Heart right ventricle (tissue), 16 donors: ENCODE measurements at places on chromosomes 11 and 22.

DNA sequence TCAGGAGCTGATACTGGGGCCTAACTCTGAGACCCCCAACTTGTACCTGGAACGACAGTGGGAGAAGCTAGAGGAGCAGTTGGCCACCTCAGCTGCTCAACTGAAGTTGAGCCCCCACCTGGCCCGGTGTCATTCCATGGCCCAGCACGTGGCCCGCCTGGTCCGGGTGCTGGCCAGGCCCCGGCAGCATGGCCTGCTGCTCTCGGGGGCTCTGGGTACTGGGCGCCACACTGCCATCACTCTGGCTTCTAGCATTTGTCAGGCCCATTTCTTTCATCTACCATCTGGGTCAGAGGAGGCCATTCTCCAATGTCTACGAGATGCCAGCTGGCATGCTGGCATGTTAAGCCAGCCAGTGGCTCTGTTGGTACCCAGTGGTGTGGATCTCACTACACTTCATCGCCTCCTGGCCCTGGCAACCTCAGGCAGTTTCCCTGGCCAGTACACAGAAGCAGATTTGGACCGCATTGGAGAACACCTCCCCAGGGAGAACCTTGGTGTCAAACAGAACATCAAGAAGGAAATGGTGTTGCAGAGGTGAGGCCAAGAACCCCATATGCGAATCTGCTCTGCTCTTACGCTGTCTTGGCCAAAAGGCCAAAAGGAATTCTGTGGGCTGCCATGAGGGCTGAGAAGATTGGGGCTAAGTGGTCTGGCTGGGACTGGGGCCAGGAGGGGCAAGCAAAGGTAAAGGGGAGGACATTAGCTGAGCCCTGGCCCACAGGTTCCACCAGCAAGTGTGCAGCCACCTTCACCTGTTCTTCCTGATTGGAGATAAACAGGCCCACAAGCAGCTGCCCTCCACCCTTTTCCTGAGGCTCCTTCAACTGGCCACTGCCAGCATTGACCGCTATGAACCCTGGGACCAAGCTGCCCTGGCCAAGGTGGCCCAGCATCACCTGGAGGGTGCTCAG is 45.4 kb downstream of the RRP8 start:
- H3K4me1 ChIP-seq: no peaks in the 10 kb centered on the region
- no peaks in the 10 kb centered on the region for H3K27me3 ChIP-seq
- no peak overlapping the region for H3K27ac ChIP-seq
- H3K36me3 ChIP-seq: no peaks in the 10 kb centered on the region
- no peak overlapping the region for H3K4me3 ChIP-seq
- DNase-seq: peak; percentile 33

GRCh38 chr11:84819128-84819527 is 808.0 kb downstream of the DLG2 start:
- DNase-seq: no peak
- H3K27ac ChIP-seq: no peak overlapping the region
- H3K27me3 ChIP-seq: no peaks in the 10 kb centered on the region
- H3K4me3 ChIP-seq: no peak overlapping the region
- H3K4me1 ChIP-seq: peaks cover 7% of the 10 kb centered on the region

DNA sequence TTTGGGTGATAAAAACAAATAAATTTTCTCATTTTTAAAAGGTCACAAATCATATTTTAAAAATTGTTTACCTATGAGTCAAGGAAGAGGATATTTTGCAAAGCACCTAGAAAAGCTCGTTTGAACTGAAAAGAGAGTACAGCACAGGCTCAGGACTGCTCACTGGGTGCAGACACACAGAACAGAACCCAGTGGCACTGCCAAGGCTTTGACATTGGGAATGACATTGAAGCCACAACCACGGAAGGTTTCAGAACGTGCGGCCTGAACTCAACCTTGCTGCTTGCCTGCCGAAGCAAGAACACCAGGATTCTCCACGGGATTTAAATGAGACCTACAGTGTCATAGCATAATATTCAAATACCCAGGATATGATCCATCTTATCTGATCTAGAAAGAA is 597.1 kb upstream of the B3GAT1 start:
- H3K27me3 ChIP-seq: no peaks in the 10 kb centered on the region
- no peak overlapping the region for H3K27ac ChIP-seq
- no peaks in the 10 kb centered on the region for H3K4me1 ChIP-seq
- DNase-seq: no peak

GRCh38 chr11:69297787-69298266 is 3.9 kb downstream of the MYEOV start:
- peak overlapping the region; percentile 83 for H3K27ac ChIP-seq
- no peaks in the 10 kb centered on the region for H3K27me3 ChIP-seq
- peak; percentile 36 for DNase-seq
- H3K36me3 ChIP-seq: no peaks in the 10 kb centered on the region
- H3K4me3 ChIP-seq: peak overlapping the region; percentile 32

GRCh38 chr11:112425121-112425520 is 164.5 kb upstream of the PLET1 start:
- H3K36me3 ChIP-seq: no peaks in the 10 kb centered on the region
- H3K27ac ChIP-seq: no peak overlapping the region
- no peak overlapping the region for H3K4me3 ChIP-seq
- H3K27me3 ChIP-seq: no peaks in the 10 kb centered on the region
- DNase-seq: no peak

GRCh38 chr11:66068154-66068821 is 1.8 kb upstream of the PACS1 start:
- peak overlapping the region; percentile 98 for H3K27ac ChIP-seq
- H3K27me3 ChIP-seq: no peaks in the 10 kb centered on the region
- peak; percentile 71 for DNase-seq

DNA sequence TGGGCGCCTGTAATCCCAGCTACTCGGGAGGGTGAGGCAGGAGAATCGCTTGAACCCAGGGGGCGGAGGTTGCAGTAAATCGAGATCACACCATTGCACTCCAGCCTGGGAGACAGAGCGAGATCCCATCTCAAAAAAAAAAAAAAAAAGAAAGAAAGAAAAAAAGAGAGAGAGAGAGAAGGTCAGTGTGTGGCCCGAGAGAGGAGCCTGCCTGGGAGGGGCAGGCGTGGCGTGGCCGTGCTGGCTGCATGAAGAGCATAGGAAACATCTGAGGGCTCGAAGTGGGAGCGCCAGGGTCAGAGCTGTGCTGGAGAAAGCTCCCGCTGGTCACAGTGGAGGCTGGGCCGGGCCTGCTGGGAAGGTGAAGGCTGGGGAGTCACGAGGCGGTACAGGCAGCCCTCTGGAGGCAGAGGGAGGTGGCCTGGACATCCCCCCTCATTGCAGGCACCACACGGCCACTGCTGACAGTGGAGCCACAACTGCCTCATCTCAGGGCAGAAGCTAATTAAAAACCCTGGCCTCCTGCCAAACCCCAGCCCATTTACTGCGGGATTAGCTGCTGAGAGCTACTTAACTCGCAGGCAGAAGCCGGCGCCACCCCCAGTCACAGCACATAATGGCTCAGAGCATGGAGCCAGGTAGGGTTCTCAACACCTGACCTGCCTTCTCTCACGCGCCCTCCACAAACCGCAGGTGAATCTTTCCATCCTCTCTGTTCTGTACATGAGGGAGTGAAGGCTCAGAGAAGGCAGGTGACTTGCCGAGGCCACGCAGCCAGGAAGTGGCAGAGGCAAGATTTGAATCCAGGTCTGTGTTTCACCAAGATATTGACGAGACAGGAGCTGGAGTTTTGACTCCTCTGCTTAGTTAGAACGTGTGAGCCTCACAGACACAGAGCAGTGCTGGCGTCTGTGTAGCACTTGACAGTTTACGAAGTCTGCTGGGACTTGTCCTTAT is 32.6 kb downstream of the NFAM1 start:
- H3K4me3 ChIP-seq: no peak overlapping the region
- no peaks in the 10 kb centered on the region for H3K4me1 ChIP-seq
- H3K27ac ChIP-seq: no peak overlapping the region
- peak; percentile 42 for DNase-seq
- H3K27me3 ChIP-seq: no peaks in the 10 kb centered on the region

DNA sequence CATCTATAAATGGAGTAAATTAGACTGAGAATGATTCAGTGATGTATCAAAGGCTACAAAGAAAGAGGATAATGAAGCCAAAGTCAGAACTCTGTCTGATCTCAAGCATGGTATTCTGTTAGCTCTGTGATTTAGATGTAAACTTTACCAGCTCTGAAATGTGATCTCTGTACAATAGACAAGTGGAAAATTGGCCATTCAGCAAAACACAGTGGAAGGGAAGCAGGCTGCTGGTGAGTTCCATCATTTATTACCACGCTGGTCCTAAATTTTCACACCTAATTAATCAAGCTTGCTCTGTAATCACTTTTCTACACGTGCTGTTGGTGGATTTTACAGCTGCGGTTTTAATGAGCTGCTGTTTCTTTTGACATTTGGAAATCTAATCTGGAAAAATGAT is 145.1 kb upstream of the OPCML start:
- no peaks in the 10 kb centered on the region for H3K27me3 ChIP-seq
- DNase-seq: no peak
- H3K4me1 ChIP-seq: no peaks in the 10 kb centered on the region
- H3K4me3 ChIP-seq: no peak overlapping the region
- no peaks in the 10 kb centered on the region for H3K36me3 ChIP-seq
